ENCODE measurements at places on chromosomes 4 and X.

DNA sequence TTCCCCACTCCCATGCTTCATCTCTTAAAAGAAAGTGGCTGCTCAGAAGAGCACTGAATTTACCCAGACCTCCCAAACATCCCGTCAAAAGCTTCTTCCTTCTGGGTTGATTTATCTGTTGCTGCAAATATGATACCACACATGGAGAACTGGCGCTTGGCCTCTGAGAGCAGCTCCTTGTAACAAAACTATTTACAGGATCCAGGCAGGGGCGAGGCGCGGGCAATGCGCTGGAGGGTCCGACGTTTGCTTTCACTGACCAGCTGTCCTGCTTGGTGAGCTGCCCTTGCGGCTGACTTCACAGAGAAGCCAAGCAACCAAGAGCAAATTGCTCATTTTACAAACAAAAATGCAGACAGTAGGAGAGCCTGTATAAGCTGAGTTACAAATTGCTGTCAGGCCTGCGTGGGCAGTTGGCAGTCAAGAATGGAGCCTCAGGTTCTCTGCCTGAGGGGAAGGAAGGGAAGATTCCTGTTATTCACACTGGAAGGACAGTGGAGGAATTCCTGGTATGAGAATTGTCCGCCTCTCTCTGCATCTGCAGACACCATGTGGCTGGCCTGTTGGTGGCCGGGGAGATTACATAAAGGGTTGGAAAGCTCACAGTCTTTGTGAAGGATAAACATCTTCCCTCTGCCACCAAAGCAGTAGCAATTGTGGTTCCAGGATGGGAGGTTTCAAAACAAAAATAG is 192.2 kb upstream of the LEF1 start:
- no peak for DNase-seq

DNA sequence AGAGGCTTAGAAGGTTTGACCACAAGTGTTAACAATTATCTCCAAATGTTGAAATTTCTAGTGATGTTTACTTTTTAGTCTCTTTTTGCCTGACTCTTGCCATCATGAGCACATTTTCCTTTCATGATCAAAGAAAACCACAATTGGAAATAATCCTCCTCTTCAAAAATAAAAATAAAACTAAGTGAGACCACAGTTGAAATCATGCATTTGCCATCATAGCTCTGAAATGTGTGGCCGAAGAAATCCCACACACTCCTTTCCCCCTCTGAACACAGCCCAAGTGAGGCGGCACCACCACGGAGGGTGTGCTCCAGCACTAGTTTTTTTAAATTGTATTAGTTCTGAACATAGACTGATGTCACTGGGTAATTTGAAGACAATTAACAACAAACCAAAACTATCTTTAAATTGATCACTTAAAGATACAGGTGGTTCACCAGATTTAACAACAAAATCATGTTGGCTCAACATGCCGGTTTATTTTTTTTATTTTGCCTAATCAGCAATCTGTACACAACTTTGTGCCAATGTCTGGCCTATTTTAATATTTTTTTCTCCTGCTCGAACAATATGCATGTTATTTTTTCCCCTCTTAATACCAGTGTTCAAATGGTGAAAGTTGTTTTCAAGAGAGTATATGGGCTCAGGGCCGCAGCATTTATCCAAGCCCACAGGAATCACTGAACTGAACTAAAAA is 17.6 kb downstream of the APBB2 start:
- no peak for DNase-seq

- DNase-seq = no peak
Observed at GRCh38 chr4:3031357-3032082, 42.8 kb downstream of the HTT-AS start.

DNA sequence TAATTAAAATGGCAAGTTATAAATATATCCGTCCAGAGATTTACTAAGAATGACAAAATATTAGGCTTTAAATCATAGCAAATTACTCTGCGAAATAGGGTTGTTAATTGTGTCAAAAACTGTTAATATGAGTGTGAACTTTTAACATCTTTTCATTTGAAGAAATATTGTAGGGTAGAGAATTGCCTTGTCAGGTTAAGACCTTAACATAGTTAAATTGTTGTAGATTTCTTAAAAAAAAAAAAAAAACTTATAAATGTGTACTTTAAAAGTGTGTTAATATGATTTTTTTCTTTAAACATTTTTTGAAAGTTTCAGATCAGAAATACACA is 107.7 kb upstream of the TLR2 start:
- DNase-seq = no peak

DNA sequence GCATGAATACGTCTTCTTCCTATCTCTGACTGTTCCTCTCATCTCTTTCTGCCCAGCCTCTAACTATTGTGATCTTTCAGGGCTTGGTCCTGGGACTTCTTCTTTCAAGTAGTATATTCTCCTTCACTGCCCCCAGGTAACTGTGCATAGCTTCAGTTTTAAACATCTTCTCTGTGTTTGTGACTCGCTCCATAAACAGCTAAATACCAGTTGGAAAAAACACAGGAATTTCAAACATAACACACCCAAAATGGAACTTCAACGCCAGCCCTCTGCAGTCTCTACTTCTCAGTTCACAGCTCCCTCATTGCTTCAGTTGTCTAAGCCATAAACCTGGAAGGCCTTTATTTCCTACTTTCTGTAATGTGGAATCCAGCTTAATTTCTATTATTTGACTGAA is 16.6 kb downstream of the TRIML2 start:
- no peak for DNase-seq

- no peak for DNase-seq
Observed at GRCh38 chr4:140893939-140894338, 137.8 kb upstream of the TBC1D9 start.

DNA sequence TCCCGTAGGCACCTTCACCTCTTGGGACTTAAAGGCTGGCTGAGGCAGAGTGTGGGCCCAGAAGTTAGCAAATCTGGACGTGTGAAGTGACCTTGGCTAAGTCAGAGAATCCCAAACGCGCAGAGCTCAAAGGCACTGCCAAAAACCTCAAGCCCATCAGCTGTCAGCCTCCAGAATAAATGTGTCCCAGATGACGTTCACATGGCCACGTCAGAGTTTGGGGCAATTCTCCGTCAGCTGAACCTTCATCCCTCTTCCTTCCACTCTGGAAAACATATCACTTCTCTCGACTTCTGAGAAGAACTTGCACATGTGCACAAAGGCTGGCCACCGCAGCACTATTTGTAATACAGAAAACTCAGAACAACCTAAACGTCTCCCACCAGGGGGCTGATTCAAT is 35.7 kb upstream of the APLN start:
- DNase-seq = no peak

GRCh38 chr4:152588869-152589268 is 53.0 kb upstream of the FBXW7 start:
- no peak for DNase-seq

GRCh38 chrX:84475596-84475995 is 26.7 kb downstream of the HDX start:
- no peak for DNase-seq

- DNase-seq = no peak
Observed at GRCh38 chr4:160212078-160212477, 1109.2 kb downstream of the RAPGEF2 start.

GRCh38 chr4:101169044-101170014 is 178.0 kb downstream of the PPP3CA start:
- peak; percentile 72 for DNase-seq

DNA sequence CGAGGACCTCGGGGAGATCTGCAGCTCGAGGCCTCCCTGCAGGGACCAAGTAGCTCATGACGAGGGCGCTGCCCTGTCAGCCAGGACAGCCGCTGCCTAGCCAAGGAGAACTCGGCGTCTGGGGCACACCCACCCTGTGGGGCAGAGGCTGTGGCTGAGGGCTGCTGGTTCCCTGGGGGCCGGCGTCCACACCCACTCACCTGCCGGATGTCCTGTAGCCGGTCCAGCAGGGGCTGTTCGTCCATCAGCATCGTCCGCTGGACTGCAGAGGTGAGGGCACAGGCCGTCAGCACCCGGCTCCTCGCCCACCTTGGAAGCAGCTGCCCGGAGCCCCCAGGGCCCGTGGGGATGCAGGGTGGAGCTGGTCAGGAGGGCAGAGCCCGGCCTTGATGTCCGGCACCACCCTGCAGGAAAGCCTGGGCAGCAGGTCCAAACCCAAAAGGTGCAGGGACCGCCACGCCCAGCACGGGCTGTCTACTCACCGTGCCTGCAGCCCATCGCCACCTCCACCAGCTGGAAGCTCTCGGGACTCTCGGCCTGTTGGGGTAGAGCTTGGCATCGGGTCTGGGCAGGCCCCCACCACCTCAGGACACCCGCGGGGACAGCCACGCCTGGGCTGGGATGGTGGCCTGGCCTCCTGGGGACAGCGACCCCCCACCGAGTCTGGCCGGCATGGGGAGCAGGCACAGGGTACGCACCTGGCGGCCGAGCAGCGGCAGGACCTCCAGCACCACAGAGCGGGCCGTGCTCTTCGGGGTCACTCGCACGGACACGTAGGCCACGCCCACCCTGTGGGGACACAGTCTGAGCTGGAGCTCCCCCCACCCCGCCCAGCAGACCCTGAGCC is 6.9 kb downstream of the DGKQ start:
- no peak for DNase-seq

DNA sequence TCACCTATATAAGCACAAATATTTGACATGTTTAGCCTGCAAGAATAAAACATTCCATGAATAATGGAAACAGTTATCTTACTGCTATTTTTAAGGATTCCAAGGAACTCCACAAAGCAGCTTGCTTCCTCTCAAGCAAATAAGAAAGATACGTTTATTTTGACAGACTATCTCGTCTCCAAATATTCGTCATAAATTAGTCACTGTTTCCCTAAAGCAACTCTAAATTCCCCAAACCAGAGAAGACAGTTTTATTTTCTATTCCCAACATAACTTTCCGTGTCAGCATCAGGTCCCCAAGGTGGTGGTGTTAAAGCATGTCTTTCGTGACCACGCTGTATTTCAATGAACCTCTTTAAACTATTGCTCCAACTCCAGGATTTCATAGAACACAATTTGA is 24.3 kb upstream of the DKK2 start:
- DNase-seq = no peak

GRCh38 chr4:110172972-110173371 is 25.4 kb downstream of the ELOVL6 start:
- DNase-seq = no peak

DNA sequence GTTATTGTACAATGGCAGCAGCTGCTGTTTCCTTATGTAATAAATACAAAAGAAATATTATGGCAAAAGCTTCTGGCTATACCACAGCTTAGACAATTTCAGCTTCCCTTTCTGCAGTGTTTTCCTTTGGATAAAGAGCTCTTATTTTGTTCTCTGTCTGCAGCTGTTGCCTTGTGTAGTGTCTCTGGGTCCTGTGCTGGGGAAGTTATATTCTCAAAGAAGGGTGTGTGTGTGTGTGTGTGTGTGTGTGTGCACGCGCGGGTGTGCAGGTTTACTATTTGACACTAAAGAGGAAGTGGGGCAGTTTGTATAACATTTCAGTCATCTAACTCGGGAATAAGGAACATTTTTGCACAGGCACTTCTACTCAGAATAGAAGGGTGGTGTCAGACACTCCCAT is 83.6 kb downstream of the REPS2 start:
- DNase-seq = no peak

DNA sequence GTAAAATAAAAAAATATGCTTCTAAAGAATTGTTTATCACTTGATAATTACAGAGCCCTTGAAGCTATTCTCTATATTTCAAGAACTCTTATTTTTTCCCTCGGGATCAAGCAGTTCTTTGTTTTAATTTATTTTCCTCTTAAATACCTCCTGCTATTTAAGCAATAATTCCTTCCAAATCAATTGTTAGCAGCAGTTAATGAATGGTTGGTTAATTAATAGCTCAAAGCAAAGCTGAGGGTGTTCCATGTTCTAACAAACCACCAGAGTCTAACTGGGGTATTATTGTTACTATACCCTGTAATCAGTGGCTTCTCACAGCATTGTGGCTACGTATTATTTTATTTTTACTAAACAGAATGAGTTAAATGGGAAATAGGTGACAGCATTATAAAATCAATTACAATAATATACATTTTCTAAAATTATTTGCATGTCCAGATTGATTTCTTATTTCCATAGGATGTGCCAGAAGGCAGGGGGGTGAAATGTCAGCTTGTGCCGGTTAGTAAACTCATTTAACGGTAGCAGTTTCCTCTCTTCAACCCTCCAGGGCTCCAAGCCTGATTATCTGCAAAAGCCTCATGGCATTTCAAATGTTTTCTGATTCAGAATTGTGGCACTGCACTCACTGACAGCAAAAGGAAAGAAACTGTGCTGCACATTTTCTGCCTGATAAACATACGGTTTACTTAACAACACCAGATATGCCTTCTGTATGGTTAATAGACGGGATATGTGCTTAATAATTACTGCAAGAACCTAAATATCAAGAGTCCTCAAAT is 286.9 kb upstream of the EMCN start:
- DNase-seq = no peak

DNA sequence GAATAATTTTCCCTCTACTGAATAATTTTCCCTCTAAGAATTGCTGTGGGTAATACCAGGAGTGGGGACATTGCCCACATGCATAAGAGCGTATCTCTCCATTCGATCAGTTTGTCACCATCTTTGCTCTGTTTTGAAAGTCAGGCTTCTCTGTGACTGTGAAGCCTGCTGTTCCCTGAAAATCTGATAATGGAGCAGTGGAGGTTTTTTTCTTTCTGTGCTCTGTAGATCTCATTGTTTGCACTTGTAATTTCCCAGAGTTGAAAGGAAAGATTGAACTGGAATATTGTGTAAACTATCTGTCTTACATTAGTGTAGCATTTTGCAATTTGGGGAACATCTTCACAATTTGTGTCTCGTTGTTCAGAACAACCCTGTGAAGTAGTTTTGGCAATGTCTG is 4.3 kb downstream of the ZXDB start:
- DNase-seq = no peak

DNA sequence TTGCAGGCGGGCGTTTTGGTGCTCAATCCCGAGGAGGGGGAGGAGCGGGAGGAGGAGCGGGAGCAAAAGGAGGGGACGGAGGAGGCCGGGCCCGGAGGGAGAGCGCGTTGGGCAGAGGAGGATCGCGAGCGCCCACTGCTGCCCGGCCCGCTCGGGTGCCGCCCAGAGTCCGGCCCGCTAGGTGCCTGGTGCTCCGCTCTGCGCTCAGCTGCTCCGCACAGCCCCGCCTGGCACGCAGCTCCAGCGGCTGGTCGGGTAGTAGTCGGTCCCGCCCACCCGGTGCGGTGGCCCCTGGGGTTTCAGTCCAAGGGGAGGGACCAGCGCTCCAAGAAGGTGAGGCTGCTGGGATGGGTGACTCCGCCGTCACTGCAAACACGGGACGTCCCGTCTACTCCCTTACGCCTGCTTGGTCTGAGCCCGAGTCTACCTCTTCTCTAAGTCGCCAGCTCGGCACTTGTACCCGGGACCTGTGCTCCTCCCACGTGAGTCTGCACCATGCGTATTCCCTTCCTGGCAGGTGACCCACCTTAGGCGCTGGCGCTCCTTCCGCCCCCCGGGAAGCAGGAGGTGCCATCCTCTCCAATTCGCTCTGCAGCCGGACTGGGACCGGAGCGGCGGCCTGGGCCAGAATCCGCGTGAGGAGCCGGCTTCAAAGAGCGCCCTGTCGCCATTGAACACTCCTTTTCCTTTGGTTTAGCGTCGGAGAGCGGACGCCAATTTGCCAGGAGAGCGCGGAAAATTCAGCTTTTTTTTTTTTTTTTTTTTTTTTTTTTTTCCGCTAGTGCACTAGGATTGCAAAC is 405 bp upstream of the HS3ST1 start:
- peak; percentile 29 for DNase-seq

- DNase-seq = no peak
Observed at GRCh38 chr4:127997534-127998388, 32.6 kb downstream of the ABHD18 start.

- DNase-seq = no peak
Observed at GRCh38 chrX:96424007-96424406, 260.6 kb upstream of the DIAPH2 start.
